Omental fat pad (tissue), 4 donors: ENCODE measurements at places on chromosomes 1 and 21.

DNA sequence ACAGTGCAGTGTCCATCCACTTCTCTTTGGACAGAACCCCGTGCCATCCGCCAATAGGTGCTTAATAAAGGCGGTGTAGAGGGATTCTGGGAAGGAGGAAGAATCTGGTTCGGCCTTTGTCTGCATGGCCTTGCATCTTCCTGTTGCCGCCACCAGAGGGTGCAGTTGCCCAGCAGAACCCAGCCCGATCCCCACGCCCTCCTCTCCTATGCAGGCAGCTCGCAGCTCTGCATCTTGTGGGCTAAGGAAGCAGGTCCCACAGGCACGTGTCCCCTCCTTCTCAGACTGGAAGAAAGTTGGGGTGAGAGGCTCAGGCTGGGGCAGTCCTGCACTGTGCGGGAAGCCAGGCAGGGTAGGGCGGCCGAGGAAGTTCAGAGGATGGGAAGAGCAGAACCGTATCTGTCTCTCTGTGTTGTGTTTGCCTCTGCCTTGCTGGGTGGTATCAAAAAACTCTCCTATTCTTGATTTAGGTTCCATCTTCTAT, 20.8 kb downstream of the NAV1 start:
- DNase-seq, result peak; percentile 55

DNA sequence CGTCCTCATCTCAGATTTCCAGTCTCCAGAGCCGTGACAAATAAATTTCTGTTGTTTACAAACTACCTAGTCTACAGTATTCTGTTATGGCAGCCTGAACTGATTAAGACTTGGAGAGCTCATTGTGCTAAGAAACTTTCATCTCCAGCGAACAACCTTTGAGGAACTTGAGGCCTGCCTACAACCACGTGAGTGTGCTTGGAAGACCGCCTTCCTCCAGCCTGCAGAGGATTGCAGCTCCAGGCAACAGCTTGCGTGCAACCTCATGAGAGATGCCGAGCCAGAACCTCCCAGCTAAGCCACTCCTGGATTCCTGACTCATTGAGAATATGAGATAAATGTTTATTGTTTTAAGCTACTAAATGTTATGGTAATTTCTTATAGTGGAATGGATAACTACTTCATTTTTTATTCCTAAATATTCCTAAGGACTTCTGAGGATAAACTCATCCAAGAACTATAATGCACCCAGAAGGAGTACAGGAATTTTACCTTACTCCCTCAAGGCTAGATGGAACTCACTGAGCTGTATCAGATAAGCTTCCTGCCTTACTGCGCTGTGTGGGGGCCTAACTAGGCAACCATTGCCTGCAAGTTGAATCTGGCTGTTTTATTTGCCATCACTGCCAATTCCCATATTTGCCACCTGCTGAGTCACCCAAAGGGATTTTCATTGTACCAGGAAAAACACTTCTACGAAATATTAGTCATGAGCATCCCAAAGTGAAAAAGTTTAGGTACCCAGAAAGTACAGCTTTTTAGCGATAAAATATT, 17.6 kb downstream of the FAM177B start:
- no peak for DNase-seq

- no peak for DNase-seq
These were observed 356.8 kb downstream of the LMO4 start for GRCh38 chr1:87685311-87686135.

DNA sequence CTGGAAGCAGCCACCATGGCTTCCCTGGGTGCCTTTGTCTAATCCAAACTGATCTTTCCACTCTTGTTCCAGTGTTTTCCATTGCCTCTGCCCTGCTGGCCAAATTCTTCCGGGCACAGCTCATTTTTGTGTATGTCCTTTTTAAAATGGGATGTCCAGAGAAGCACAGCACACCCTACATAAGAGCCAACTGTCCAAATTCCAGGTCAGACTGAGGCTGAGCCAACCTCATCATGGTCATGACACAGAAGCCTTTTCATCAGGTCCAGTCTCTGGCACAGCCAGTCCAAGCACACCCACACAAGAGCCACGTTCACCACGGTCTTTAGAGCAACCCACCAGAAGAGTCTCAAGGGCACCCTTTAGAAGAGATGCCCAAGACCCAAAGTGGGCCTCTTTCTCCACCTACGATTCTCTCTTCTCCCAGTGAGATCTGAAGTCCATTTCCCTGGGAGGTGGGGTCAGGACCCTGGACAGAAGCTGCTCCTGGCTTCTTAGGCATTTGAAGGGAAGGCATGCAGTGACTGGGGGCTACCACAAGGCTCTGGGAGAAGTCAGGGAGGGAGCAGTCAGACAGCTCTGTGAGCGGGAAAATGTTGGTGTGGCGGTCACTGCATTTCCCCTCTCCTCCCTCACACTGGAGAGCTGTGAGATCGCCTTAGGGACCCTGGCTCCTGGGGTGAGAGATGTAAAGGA, 53.2 kb downstream of the SYT2 start:
- no peak for DNase-seq

- DNase-seq, result no peak
These were observed 18.4 kb downstream of the SLAMF6 start for GRCh38 chr1:160504651-160505050.

DNA sequence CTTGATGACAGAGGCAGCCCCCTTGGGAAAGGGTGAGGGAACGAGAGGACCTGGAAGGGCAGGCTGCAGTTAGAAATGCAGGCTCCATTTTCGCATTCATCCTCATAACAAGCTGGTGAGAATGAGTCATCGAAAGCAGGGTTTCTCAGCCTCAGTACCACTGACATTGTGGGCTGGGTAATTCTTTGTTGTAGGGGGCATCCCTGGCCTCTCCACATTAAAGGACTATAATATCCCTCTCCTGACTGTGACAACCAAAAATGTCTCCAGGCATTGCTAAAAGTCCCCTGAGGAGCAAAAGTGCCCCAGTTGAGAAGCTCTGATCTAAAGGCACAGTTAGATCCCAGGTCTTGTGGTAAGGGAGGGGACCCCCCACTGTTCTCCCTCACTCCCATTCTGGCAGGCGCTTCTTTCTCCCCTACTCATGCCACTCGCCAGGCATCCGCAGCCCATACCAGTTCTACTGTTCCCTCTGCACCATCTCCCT, 20.4 kb downstream of the KCNN3 start:
- no peak for DNase-seq

DNA sequence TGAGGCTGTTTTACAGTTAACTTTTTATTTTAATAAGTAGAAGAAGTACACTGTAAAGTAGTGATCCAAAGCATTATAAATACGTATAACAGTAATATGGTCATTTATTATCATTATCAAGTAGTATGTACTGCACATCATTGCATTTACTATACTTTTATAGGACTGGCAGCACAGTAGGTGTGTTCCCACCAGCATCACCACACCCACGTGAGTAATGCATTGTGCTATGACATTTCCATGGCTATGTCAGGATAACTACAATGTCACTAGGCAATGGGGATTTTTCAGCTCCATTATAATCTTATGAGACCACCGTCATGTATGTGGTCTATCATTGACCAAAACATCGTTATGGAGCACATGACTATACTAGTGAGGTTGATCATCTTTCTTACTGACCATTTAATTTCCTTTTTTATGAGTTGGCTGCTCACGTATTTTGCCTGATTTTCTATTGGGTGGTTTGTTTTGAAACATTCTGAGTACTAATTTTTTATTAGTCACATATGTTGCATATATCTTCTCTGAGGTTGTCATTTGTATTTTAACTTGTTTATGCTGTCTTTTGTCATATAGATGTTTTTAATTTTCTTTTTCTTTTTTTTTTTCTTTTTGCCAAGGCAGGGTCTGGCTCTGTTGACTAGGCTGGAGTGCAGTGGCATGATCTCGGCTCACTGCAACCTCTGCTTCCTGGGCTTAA, 25.3 kb upstream of the SHCBP1L start:
- no peak for DNase-seq

DNA sequence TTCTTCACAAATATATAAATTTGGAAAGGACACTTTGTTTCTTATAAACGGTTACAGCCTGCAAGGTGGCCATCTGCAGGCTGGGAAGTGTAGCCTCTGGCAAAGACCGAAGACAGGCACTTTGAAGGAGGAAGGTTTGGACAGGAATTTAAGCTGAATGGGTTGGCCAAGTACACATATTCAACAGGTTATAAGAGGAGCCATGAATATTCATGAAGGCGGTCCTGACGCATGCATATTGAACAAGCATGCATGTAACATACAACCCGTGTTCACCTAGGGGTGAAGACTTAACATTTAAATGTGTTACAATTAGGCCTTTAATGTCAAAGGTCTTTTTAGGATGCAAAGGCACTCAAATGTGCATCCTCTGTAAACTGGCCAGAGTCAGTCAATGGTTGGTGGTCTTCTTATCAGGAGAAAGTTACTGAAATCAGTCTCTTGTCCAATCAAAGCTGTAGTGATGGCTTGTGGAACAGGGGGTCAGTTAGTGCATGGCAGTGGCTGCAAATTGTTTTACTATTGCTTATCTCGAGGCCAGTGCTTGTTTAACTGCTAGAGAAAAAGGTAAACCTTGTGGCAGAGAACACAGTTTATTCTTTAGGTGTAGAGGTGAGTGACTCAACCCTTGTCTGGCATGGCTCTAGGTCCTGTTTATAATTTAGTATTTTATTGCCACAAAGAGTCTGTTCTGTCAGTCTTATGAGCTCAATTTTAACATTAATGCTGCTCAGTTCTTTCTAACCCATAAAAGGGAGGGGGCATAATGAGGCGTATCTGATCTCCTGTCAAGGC, 70.3 kb upstream of the F3 start:
- DNase-seq, result no peak

- DNase-seq, result no peak
These were observed 21.3 kb downstream of the UROD start for GRCh38 chr1:45033356-45033755.

DNA sequence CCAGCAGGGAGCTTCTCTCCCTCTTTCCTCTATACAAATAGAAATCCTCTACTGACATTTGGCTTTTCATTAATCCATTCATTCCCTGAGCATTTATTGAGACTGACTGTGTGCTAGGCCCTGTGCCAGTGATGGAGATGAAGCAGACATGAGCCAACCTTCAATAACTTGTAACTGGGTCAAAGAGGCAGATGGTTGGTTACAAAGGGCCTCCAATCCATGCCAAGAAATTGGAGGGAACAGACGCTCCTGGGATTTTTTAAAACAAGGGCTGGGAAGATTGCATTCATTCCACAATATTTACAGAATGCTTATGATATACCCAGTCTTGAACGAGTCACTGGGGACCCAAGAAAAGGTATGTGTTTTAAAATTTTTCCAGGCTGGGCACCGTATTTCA, 6.2 kb downstream of the HPCAL4 start:
- no peak for DNase-seq

DNA sequence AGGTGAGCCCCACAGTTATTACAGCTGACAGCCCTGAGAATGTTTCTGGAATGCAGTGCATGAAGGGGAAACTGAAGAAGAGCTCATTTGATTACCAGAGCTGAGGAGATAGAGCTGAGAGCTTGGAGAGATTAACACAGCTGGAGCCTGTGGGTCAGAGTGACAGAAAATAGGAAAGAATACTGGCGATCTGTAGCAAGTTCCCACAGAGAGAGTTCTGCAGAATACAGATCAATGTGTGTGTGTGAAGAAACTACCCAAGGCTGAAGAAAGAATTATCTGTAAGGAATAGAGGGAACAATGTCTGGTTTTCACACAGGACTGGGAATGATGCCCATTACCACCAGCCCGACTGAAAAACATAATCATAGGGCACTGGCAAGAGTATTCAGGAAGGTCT, 103.6 kb upstream of the SNX7 start:
- DNase-seq, result no peak

DNA sequence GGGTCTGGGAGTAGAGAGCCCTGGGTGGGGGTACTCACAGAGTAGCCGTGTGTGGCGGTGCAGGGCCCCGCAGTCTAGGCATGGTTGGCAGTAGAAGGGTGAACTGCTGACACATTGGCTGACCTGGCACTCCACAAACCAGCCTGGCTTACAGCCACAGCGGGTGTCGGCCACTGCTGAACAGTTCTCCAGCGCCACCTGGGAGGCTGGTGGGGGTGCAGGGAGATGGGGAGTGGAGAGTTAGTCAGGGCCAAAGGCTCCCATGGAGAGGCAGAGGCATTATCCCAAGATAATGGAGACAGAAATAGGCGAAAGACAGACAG, 1.5 kb downstream of the TNFRSF25 start:
- no peak for DNase-seq

GRCh38 chr1:221683681-221684080, 58.2 kb downstream of the DUSP10 start:
- no peak for DNase-seq

- no peak for DNase-seq
These were observed 9.7 kb upstream of the FOXO6 start for GRCh38 chr1:41351262-41352151.

DNA sequence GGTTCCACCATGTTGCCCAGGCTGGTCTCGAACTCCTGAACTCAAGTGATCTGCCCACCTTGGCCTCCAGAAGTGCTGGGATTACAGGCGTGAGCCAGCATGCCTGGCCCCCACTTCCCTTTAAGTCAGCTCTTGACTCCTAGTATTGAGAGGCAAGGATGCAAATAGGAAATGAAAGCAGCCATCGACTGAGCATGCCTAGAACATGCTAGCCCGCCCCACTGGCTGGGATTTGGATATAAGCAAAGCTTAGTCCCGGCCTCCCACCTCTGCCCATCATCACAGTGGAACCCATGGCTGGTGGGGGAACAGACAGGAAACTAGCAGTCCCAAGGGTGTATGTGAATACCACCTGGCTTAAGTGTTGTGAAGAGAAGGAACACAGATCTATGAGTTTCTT, 10.5 kb downstream of the C1orf167 start:
- no peak for DNase-seq

DNA sequence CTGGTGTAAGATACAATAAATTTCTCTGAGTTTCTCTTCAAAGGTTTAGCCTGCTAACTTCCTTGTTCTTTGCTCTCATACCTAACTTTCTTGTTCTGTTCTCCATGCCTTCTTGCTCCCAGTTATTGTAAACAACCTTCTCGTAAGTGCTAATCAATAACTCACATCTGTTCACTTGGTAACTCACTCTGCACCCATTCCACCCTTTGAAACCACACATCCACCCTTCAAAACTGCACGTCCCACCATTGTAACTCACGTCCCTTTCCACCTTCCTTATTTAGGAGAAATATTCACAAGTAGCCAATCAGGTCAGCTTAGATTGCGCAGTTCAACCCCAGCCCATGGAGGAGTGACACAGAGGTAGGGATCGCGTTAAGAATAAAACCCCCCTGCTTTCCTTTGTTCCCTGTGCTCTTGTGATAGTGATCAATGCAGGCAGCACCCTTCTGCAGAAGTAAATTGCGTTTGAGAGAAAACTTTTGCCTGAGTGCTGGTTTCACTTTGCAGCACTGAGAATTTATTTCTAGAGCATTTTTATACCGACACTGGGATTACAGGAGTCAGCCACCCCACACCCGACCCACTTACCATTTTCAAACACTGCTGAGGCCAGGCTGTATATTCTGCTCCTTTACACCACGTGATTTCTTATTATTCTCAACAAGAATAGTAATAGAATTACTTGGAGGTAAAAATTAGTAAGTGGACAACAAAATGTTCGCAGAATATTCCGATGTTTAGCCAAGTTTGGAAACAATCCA, 789.2 kb upstream of the RGS18 start:
- no peak for DNase-seq

- no peak for DNase-seq
These were observed 112.1 kb downstream of the HLCS start for GRCh38 chr21:36854391-36854790.
